ENCODE measurements at places on chromosomes 2 and 18.

- no peak for DNase-seq
Measured at GRCh38 chr2:204657024-204657423, 111.7 kb downstream of the PARD3B start.

- DNase-seq, result no peak
Measured at GRCh38 chr18:70287731-70288130, 1.1 kb upstream of the SOCS6 start.

GRCh38 chr2:33118651-33119050 is 171.9 kb downstream of the LTBP1 start:
- DNase-seq, result no peak

DNA sequence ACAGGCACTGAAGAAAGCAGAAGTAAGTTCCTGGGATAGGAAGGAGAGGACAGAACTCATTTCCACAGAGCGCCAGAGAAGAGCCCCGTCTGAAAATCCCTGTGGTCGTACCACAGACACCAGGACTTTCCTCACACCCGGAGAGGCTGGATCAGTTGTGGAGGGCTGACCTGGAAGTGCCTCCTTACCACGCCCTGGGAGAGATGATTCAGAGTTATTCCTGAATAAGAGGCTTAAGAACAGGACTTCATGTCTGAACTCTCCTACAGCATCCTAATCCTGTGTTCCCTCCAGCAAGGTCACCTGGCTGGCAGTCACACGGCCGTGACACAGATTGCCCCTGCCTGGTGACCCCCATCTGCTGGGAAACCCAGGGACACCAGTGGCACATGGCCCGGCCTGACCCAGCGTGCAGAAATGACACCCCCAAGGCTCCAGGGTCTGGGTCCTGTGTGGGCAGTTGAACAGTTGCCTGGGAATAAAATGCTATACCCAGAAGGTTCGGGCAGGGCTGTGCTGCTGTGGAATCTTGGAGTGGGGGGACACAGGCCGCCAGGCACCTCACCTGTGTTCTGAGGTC is 105.9 kb downstream of the PXDN start:
- DNase-seq, result no peak

DNA sequence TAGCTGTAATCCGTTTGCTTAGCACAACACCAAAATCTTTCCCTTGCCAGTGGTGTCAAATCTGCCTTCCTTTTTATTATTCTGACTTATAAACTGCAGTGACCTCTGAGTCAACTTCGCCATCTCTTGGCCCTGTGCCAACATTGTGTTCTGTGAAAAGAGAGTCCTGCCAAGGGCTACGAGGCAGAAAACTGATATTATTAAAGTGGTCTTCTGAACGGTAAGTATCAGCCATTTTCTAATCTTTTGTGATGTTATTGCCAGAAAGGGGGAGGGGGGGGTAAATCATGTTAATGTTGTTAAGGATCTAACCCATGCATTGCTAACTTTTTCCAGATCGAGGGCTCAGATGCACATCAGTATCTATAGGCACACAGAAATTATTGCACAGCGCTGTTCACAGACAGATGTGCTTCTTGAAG is 121.5 kb upstream of the LTBP1 start:
- DNase-seq, result no peak

- no peak for DNase-seq
Measured at GRCh38 chr2:226354434-226354833, 445.2 kb downstream of the IRS1 start.

GRCh38 chr2:75175456-75175855 is 23.9 kb downstream of the TACR1 start:
- no peak for DNase-seq

GRCh38 chr2:51301381-51301780 is 269.4 kb upstream of the NRXN1 start:
- DNase-seq, result no peak

DNA sequence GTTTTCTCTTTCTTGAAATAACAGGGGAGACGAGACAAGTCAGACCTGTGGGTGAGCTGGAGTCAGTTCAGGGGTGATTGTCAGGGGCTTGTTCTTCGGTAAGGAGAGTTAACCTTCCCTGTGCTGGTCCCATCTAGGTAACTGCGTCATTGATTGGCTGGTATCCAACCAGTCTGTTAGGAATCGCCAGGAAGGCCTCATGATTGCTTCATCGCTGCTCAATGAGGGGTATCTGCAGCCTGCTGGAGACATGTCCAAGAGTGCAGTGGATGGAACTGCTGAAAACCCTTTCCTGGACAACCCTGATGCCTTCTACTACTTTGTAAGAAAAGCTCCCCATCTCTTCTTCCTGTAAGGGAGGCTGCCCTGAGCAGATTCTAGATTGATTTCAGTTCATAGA is 21.3 kb downstream of the PLEK start:
- no peak for DNase-seq

DNA sequence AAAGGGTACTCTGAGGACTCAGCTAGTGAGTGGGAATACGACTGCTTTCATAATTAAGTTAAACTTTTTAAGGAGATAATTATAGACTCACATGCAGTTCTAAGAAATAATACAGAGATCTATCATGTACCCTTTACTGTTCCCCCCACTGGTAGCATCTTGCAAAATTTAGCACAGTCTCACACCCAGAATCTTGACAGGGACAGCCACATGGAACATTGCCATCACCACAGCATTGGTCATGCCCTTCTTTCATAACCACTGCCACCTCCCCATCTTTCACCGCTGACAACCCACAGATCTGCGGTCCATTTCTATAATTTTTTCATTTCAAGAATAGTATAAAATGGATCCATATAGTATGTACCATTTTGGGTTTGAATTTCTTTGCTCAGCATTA is 37.8 kb downstream of the ARHGEF4 start:
- DNase-seq, result no peak

GRCh38 chr2:42385225-42385624 is 24.2 kb upstream of the COX7A2L start:
- no peak for DNase-seq

DNA sequence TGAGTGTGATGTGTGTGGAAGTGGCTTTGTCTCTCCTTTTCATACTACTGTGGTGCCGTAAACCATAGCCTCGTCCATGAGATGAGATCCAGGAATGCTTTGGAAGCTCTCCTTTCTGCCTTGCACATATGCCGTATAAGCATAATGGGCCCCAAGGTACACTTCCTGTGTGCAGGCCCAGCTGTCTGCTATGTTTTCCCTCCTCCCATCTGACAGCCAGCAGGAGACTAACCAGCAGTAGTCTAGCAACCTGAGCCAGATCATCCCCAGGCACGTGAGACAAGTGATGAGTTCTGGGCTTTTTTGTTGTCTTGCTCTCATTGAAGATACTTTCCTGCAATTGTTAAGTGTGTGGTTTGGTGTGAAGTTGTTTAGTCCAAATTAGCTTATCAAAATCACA is 555.5 kb upstream of the LRRTM4 start:
- no peak for DNase-seq

Measured in AG04450 (cell line).